GM12891 (cell line): ENCODE measurements at places on chromosomes 13 and 19.

GRCh38 chr19:31548941-31549340, 199.7 kb upstream of the TSHZ3 start:
- DNase-seq: no peak

DNA sequence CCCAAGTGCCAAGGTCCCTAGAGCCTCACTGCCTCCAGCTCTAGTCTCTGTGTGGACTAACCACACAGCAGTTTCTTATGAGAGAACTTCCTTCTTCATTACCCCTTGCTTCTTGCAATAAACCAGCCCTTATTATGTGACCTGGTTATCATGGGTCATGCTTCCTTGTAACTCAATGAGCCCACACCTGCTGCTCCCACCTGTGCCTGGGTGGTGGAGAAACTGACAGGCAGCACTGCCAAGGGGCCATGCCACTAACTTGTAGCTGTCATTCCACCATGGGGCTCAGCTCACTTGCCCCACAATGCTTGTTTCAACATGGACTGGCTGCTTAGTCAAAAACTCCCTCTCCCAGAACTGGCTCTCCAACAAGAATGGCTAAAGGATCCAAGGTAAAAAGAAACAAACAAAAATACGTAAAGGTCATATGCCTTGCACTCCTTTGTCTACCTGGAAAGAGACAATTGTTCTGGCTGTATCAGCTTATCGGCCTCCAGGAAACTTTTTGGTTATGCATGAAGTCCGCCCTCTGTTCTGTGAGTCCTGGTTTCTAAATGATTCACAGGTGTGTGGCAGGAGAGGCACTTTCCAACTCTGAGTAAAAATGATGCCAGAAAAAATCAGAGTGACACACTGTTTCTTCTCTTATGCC, 446.4 kb downstream of the COG6 start:
- DNase-seq: no peak

GRCh38 chr19:7731615-7732014, 295 bp downstream of the CLEC4G start:
- no peak for DNase-seq

- DNase-seq: no peak
These were observed 17.7 kb upstream of the OLFM2 start for GRCh38 chr19:9953802-9954542.

- DNase-seq: no peak
These were observed 4.9 kb downstream of the UBL3 start for GRCh38 chr13:29845440-29846056.

DNA sequence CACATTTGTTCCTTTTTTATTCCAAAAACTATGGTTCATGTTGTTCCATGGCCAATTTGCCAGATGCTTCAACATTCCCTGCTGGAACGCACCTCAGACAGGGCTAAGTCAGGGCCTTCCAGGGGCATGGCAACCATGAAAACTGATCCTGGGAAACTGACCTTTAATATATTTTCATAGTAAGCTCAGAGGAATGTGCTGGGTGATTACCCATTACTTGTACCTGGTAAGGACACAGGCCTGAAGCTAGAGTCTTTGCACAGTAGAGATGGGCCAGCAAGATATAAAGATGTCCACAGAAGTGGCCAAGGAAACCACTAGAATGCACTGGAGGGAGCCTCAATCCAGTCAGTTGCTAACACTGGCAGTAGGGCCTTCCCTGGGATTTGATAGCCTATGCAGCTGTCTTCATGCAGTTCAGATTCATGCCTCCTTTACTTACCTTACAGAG, 353.1 kb downstream of the ENOX1 start:
- DNase-seq: no peak

GRCh38 chr13:69857183-69857821, 250.3 kb upstream of the ATXN8OS start:
- DNase-seq: no peak

DNA sequence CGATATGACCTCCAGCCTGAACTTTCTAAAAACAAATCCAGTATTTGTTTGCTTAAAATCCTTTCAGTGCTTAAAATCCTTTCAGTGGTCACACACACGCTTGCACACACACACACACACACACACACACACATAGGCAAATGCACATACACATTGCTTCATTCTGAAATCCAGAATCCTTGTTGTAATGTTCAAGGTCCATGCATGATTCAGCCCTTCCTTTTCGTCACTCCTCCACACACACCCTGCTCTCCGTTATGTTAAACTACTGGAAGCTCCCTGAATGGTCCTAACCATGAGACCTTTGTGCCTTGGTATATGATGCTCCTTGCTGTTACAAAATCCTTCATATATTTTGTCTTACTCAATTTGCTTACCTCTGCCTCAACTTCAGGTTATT, 44.9 kb downstream of the SERTM1 start:
- no peak for DNase-seq

GRCh38 chr13:51032831-51033230, 78.2 kb downstream of the C13orf42 start:
- no peak for DNase-seq

- DNase-seq: no peak
These were observed 418.4 kb downstream of the EFNB2 start for GRCh38 chr13:106117035-106117434.

DNA sequence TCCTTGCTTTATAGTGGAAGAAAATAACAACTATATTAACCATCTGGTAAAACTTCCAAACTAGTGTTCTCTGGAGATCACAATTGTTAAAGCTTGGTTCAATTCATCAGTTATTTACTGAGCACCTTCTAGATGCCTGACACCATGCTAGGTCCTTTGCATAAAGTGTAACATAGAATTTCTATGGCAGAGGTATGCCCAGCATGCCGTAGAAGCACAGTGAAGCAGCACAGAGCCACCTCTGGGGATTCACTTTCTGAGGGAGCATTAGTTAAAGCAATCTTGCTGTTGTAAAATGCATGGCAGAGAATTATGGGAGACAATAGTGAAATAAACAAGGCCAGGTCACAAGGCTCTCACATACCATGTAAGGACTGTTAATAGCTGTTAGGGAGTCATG, 75.2 kb downstream of the LRRC63 start:
- no peak for DNase-seq

DNA sequence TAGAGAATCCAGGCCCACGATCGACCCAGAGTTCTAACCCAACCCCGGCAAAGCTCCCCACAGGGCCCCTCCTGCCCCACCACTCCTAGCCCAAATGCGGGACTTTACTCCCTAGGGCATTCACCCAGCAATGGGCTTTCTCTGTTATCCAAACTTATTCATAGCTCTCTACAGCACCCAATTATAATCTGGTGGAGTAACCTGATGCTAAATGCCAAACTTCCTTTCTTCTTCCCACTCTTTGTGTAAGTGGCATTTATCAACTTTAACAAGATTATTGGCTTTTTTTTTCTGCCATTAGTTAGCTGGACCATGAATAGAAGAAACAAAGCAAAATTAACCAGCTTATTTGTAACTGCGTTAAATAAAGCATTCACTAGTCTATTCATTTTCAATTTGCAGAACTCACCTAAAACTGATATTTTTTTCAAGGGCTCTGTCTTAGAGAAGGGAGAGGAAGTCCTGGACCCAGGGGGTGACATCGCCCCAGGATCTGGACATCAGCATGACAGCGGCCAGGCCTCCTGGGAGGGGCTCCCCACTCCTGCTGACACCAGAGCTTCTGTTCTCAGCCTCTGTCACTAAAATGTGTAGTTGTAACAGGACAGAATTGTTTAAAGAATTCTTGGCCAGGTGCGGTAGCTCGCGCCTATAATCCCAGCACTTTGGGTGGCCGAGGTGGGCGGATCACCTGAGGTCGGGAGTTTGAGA, 1.5 kb downstream of the FAM124A start:
- DNase-seq: no peak
